Cardiac fibroblast (primary cell): ENCODE measurements at places on chromosomes 1 and 21.

DNA sequence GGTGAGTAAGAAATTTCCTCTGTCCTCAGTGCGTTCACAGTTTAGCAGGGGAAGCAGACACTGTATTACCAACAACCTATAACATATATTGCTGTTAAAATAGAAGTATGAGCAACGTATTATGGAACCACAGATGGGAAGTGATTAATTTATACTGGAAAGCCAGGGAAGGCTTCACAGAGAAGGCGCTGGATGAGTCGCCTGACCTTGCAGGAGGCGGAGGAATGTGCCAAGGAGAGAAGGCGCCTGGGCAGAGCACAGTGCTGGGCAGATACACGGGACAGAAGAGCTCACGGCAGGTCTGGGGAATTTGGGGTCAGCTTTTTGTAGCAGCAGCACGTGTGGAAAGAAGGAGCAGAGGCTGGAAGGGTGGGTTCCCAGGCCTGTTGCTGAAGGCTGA is 116.3 kb downstream of the DHRS3 start:
- DNase-seq = peak; percentile 58

- no peak for DNase-seq
These were observed 8.5 kb upstream of the MTMR11 start for GRCh38 chr1:149945206-149945605.

GRCh38 chr1:117681093-117681900 is 75.4 kb downstream of the TENT5C start:
- DNase-seq = no peak

DNA sequence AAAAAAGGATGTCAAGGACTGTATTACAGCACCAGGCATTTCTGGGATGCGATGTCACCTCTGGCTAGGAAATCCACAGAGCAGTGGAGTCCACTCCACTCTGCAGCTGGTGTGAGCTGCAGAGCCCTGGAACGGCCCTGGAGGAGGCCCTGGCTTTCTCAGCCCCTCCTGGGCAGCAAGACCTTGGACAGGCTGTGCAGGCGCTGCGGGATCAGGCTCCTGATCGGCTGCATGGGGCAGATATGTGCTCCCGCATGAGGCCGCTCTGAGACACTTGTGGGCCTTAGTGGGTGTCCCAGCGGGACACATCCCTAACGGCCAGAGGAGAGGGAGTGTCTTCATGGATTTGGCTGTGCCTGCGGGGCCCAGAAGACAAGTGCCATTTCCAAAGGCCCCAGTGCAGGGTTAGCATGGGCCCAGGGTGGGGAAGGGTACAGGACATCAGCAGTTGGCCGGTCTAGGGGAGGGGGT is 6.2 kb downstream of the DNMT3L start:
- DNase-seq = no peak

DNA sequence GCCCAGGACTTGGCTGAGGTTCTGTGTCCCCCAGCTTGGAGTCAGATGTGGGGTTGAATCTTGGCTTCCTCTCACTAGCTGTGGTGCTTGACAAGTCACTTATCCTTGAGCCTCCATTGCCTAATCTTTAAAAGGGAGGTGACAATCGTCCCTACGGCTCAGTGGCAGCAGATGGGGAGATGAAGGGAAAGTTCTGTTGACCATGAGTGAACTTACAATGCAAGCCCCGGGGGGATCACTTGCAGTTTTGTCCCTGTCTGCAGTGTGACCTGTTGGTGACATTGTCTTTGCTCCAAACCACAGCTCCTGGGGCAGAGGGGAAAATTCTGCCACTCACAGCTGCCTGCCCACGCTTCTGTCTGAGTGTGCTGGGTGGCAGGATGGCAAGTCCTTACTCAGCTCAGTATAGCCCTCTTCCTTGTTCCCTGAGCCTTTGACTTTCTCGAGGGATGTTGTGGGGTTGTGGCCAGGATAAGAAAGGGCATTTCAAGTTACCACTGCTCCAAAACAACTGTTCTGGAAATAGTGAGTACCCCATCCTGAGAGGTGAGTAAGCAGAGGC is 1.7 kb downstream of the PCSK9 start:
- no peak for DNase-seq

GRCh38 chr1:33000427-33001026 is 35.9 kb upstream of the RNF19B start:
- DNase-seq = no peak

DNA sequence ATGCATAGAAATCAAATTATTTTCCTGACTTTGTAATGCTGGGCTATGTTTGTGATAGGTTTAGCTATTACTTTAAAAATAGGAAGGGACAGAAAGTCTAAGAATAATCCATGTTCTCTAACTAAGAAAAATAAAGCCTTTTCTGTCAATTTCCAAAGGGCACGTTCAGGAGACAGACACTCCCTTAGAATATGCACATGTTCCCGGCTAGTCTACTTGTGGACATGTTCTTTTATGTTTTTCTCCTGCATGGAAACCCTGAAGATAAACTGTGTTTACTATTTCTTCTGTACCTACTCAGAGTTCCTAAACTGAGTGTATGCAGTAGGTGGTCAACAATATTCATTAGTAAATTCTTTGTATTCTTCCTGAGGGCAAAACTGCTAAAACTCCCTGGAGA is 12.5 kb downstream of the PSMB4 start:
- no peak for DNase-seq

GRCh38 chr1:71565262-71565661 is 484.4 kb upstream of the ZRANB2 start:
- no peak for DNase-seq

GRCh38 chr1:118360817-118361216 is 175.8 kb upstream of the SPAG17 start:
- peak; percentile 58 for DNase-seq

DNA sequence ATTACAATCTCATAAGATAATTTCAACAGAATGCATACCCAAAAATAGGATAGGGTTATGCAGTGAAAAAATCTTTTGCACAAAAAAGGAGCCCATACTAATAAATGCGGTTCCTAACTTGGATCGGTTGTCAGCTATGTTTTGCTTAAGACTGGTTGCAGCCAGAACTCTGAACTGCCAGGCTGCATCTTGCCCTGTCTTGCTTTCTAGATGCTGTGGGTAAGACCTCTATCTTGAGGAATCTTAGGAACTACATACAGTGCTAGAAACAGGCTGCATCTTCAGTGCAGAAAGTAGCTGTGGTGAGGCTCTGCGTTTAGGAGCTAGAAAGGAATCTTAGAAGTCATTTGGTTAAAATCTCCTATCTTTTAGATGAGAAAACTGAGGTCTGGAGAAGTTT is 45.6 kb upstream of the PLA2G4A start:
- DNase-seq = no peak

DNA sequence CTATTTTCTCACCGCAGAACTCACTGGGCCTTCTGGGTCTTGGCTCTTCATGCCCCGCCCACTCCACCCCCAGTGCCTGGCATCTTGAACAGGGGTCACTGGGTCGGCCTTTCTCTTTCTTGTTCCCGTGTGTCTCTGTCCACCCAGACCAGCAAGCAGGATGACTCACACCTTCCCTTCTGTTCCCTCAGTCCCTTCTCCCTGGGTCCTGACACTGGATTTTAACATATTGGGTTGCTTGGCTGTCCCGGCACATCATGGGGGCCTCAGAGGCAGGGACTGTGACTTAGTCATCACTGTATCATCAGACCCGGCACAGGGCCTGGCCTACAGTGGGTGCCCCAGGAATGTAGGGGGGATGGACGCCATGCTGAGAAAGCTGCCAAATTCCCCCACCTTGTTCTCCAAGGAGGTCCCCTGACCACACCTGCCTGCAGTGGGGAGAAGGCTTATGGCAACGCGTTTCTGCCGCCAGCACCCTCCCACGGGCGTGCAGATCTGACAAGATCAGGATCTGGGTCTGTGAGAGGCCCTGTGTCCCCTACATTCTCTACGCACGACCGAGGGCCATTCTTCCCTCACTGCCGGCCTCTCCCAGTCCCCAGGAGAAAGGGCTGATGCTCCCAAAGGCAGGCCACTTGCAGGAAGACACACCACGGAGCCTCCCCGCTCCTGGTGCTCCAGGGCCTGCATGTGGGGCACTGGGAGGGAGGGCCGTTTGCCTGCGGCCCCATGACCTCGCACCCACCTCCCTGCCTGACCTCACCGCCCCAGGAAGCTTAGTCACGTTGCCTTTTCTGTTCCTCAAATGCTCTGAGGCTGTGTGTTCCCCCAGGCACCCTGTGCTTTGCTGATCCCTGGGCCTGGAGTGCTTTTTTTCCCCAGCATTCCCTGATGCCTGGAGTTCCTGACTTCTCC is 157.2 kb upstream of the TMEM51 start:
- DNase-seq = peak; percentile 41

GRCh38 chr1:84709131-84709530 is 18.9 kb upstream of the SSX2IP start:
- DNase-seq = no peak

GRCh38 chr1:111006556-111006955 is 42.8 kb upstream of the LRIF1 start:
- DNase-seq = no peak

GRCh38 chr1:23152966-23153684 is 15.5 kb downstream of the LUZP1 start:
- no peak for DNase-seq

- DNase-seq = no peak
These were observed 22.6 kb upstream of the NRDC start for GRCh38 chr1:51901151-51901550.

GRCh38 chr1:108063703-108064102 is 98.7 kb upstream of the VAV3 start:
- DNase-seq = no peak

DNA sequence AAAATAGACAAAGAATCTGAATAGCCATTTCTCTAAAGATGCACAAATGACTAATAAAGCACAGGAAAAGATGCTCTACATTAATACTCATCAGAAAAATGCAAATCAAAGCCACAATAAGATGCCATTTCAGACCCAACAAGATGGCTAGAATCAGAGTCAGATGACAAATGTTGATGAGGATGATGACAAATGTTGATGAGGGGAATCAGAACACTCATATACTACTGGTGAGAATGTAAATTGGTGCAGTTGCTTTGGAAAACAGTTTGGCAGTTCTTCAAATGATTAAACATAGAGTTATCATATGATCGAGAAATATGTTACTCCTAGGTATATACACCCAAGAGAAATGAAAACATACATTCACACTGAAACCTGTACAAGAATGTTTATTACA is 33.9 kb downstream of the LRRC40 start:
- no peak for DNase-seq

DNA sequence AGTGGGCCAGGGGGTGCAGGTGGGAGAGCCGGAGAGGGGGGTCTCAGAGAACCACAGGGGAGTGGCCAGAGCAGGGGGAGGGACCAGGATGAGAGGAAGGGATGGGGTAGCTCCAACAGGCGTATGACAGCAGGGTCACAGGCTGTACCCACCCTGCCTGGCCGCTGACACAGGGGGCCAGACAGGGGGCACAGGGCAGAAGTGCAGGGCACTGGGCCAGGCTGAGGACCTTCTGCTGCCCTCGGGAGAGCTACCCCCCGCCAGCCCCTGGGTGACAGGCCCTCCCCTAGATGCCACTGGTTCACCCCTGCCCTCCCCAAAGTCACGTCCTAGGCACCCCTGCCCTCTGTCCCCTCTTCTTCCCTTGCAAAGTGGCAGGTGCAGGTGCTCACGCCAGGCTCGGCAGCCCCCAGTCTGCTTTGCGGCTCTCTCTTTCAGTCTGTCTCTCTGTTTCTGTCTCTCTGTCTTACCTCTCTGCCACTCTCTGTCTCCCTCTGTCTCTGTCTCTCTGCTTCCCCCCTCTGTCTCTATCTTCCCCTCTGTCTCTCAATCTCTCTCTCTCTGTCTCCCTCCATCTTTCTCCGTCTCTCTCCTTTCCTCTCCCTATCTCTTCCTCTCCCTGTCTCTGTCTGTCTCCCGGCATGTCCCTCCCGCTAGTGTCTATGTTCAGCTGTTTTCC is 48.5 kb downstream of the WNT9A start:
- no peak for DNase-seq

DNA sequence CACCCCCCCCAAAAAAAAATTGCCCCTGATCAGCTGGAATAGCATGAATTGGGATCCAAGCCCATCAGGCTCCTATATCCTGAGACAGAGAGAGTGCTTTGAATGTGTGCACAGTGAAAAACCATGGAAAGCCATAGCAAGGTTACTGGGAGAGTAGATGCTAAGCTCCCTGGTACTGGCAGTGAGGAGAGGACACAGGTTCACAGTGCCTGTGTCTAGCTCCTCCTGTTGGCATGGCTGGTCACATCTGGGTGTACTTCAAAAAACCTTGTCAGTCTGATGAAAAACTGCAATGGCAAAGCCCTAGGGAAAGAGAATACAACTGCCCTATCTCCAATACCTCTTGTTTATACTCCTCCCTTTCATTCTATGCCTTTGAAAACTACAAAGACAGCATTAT is 12.9 kb downstream of the COPA start:
- DNase-seq = no peak

DNA sequence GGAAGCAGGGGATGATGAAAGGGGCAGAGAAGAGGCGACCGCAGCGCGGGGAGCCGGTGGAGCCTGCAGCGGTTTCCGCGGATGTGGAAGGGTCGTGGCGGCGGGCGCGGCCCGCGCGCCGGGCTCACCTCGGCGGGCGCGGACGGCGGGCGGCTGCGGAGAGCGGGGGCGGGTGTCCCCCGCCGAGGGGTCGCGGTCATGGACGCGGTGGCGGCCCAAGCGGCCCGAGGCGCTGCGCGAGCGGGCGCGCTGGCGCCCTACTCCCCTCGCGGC is 572 bp downstream of the LPGAT1 start:
- DNase-seq = peak; percentile 15

DNA sequence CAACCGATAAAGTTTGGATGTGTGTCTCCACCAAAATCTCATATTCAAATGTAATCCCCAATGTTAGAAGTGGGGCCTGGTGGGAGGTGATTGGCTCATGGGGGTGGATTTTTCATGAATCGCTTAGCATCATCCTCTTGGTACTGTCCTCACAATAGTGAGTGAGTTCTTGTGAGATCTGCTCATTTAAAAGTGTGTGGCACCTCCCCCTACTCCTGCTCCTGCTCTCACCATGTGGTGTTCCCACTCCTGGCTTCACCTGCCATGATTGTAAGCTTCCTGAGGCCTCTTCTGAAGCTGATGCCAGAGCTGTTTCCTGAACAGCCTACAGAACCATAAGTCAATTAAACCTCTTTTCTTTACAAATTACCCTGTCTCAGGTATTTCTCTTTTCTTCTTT is 28.2 kb upstream of the PRDX6 start:
- DNase-seq = no peak

DNA sequence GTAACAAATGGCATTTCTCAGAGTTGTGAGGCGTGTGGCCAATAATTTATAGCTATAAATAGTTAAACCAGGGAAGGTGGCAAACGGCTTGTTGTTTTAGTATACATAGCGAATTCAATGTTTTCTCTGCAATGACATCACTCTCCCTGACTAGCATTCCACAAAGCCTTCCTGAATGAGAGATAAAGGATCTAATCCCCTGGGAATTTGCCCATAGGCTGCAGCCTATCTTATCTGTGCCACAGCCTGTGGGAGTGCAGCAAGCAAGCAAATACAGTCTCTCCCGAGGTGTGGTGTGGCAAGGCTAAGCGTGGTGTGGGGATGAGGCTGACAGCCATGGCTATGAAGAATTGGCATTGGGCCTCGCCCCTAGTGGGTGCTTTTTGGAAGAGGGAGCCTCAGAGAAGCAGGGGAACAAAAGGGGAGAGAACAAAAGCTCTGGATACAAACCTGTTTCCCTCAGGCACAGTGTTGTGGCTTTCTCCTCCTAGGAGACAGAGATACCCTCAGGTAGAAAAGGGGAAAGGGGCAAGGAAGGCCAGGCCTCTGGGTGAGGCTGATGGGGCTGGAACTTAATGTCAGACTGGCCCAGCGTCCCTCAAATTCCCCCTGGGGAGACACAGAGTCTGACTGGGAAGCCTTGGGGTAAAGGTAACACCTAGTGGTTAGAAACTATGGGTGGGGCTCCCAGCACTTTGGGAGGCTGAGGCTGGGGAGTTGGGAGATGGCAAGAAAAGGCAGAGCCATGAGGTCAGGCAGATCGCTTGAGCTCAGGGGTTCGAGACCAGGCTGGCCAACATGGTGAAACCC is 8.9 kb downstream of the TAGLN2 start:
- DNase-seq = peak; percentile 94

- no peak for DNase-seq
These were observed 766.6 kb downstream of the ADGRL2 start for GRCh38 chr1:82567348-82567747.
